ENCODE measurements at places on chromosomes 2 and 18.
A peak's percentile ranks its signal among the peaks of the same experiment; 100 is the strongest.

DNA sequence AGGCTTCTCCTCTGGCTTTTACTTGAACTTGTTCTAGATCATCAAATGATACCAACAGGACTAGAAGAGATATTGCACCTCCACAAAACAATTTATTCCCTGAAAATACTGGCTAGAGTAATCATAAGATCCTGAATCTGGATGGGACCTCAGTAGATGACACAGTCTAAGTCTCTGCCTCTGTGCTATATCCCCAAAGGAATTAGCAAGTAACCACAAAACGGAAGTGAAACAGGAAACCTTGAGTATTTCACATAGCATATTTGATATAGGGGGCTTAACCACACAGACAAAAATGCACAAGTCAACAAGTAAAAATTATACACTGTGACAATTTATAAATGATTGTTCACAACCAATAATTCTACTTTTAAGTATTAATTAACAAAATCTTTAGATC lies 456.9 kb upstream of the TNP1 start:
- no peak for DNase-seq

DNA sequence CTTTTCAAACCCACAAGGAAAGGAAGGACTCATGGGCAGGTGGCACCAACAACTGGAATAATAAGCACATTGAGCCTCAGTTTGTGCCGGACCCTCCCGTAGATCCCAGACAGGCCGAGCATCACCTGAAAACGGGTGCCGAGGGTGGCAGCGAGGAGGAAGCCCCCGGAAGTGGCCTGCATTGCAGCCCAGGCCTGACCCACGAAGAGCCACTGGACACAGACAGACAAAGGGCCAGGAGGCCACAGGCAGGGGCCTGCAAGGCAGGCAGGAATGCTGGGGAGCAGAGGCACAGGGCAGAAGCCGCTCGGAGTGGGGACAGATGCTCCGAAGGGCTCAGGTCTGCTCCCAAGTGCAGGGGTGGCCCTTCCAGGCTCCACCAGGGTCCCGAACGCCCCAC lies 31.7 kb downstream of the MTERF4 start:
- no peak for DNase-seq

DNA sequence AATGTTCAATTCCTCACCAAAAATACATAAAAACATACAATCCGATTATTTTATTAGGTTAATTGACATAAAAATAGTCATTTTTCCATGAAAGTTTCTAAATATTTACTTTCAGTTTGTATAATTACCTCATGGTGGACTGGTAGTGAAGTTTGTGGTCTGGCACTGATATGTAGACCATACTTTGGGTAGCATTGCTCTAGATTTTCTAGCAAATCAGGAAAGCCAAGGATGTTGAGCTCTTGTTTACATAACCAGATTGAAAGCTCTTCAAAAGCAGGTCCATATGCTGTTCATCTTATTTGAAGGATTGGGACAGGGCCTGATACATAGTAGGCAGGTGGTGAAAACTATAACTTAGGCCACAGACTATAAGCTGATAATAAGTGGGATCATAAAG lies 61.8 kb downstream of the COMMD1 start:
- DNase-seq: no peak

DNA sequence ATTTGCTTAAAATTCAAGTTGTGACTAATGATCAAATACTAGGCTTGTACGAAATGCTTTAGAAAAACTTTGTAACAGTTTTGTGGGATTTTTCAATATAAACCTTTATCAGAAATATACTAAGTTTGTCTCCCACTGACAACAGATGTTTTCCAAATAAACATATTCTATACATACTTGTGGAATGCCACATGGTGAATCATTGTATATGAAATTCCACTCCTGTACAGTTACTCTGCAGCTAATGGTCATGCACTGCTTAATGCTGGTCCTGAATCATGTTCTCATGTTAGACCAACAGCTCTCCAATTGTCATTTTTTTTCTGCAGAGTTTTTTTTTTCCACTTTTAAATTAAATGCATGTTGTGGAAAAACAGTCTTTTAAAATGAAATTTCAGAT lies 90.1 kb downstream of the DPP4 start:
- no peak for DNase-seq

- DNase-seq: no peak
These were observed 15.4 kb upstream of the MATN3 start for GRCh38 chr2:20027705-20028434.

GRCh38 chr2:75646090-75646582 lies 447 bp upstream of the MRPL19 start:
- DNase-seq: no peak

DNA sequence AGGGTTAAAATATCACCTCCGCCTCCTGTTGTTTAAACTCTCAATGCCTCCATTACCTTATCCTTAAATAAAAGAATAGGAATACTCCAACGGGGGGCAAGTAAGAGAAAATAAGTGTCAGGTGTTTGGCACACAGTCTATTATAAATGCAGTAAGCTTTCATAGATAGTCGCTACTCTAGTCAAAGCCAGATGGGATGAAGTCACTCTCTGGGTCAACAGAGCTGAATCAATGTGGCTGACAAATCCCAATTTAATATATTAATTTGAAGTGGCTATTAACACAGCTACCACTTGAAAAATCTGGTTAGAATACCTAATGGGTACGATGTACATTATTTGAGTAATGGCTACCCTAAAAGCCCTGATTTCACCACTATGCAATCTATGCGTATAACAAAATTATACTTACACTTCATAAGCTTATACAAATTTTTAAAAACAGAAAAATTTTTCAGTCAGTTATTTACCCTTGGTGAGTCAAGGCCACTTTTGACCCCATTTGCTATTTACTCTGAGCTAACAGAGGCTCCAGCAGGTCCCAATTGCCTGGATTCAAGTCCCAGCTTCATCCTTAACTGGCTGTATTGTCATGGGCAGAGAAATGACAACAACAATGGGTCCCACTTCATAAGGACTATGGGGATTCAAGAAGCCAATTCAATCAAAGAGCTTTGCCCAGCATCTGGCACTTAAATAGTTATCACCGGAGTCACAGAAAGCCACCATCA lies 167.5 kb upstream of the PID1 start:
- DNase-seq: no peak

DNA sequence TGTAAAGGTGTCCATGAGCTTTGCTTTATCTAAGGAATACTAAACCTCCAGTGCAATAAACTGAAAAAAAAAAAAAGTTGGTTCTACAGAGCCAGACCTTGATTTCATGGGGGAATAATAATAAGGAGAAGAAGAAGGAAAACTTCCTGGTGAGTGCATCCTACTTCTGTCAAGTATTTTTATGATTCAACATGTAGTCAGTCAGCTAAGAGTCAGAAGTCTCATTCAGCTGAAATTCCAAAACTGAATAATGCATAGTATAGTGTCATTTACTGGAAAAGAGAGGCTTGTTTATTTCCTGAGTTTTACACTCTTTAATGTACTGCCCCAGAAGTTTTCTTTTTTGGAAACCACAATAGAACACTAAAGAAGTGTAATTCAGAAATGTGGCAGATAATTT lies 77.8 kb upstream of the TACR1 start:
- DNase-seq: no peak

DNA sequence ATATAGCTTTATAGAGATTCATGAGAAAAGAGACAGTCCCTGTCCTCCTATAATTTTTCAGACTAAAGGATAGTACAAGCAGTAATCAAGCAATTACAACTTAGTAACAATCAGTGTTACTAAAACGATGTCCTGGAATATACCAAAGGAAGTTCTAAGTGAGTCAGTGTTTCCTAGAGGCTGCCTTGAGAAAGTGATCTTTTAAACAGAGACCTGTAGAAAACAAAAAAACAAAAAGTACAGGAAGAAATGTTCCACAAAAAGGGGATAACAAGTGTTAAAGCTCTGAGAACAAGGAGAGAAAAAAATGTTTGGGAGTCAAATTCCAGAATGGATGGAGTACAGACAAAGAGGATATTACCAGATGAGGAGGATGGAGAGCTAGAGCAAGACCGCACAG lies 556.4 kb downstream of the ERBB4 start:
- no peak for DNase-seq

- peak; percentile 92 for DNase-seq
These were observed at the start of gene DDX1 for GRCh38 chr2:15591692-15592463. TSS of gene DDX1 (plus strand) at chr2:15591868. CDS start at chr2:15591934, 66 bp downstream.

DNA sequence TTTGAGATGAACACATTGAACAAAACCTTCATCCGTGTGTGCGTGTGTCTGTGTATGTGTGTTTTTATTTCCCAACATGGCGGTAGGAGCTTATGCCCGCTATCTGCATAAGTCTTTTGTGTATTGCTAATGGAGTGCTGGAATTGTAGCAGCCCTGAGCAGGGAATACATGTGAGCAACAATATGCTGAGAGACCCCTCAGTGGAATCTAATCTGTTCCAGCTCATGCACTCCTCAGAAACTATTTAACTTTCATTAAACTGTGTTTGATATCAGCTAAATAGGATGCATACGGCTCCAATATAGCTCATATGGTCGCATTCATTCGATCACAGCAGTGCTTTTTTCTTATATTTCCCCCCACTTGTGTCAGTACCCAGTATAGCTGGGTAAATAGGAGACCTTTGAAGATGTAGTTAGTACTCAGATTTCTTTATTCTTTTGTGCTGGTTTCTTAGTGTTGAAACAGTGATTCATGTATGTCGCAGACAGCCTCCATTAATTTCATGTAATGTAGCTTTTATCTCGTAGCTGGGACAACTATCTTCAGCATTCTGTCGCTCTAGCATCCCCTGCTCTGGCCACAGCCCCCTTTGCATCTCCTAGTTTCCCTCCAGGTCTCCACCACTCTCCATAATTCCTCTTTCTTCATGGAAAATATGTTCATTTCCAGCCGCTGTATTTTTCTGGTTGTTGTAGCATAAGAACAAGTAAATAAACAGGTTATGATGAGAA lies 891.2 kb downstream of the BCL11A start:
- no peak for DNase-seq

DNA sequence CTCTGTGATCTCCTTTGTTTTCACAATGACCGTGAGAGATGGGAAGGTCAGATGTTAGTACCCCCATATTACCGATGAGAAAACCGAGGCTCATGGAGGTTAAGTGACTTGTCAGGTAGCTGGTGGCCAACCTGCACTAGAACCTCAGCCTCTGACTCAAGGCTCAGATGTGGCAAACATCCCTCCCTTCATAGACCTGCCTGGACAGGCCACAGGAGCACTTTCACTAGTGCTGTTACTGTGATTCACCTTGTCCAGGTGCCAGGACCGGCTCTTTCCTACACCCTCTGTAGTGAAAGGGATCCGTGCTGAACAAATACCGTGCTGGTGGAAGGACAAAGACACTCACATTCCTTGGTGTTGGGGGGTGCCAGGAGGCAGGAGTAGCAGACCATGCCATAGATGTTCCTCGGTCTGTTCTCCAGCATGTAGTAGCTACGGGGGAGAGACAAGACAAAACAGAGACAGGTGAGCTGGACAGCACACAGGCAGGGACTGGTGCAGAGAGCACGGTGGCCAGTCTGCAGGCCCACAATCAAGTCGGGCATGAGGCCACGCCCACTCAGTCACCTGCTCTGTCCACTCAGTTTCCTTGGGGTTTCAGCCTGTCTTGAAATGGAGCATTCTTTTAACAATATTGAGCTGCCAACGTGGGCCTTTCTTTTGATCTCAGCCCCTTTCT lies 65.9 kb downstream of the EDAR start:
- DNase-seq: no peak

- DNase-seq: no peak
These were observed 1526.7 kb downstream of the LRP1B start for GRCh38 chr2:140604096-140604495.

- DNase-seq: no peak
These were observed 104.0 kb upstream of the MGAT5 start for GRCh38 chr2:134149904-134150303.

GRCh38 chr18:23504720-23505119 lies 1.4 kb downstream of the RMC1 start:
- no peak for DNase-seq

DNA sequence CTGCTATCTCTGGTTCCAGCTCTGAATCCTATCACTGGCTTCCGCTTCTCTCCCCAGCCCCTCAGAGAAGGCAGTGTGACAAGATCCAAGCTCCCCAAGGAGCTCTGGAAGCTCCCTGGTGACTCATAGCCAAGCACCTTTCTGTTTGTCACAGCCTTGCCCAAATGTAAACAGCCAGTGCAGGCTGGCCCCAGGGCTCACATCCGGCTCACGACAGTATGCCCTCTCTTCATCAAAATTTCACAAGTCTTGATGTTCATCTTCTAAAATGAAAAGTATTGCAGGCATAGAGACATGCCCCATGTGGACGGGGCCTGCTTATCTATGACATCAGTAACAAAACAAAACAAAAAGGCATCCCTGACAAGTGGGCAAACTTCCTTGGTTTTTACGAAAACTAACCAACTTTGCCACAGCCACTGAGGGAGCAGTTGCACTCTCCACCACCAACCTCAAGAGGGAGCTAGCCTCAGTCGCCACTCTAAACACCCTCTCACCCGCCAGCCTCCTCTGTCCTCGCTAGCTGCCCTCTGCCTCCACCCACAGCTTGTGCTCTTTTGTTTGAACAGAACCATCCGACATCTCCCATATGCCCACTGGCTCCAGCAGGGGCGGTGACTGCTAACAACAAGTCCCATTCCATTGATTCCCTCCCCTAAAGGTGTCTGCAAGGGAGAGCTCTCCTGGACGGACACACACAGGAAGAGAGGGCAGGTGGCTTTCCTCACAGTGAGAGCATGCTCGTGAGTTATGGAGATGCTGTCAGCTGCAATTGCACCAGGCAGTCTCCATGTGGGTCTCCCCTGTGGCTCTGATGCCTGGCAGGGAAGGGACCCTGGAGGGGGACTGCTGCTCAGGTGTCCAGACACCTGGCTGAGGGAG lies 71.0 kb upstream of the DAPL1 start:
- DNase-seq: no peak

GRCh38 chr2:165633431-165633830 lies 160.6 kb downstream of the GALNT3 start:
- DNase-seq: no peak

DNA sequence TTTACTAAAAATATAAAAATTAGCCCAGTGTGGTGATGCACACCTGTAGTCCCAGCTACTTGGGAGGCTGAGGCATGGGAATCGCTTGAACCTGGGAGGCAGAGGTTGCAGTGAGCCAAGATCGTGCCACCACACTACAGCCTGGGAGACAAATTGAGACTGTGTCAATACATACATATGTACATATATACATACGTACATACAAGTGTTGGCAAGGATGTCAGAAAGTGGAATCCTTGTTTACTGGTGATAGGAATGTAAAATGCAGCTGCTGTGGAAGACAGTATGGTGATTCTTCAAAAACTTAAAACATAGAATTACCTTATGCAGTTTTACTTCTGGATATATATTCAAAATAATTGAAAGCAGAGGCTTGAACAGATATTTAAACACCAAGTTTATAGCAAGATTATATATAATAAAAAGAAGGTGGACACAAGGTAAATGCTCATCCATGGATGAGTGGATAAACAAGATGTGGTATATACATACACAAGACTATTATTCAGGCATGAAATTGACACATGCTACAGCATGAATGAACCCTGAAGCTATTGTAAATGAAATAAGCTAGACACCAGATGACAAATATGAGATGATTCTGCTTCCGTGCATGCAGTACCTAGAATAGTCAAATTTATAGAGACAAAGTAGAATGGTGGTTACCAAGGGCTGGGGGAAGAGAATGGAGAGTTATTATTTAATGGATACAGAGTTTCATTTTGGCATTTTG lies 43.2 kb downstream of the CCDC138 start:
- no peak for DNase-seq
